GM12864 (cell line): ENCODE measurements at places on chromosomes 16 and 17.

- DNase-seq, result no peak
These were observed 113.1 kb downstream of the SNX29 start for GRCh38 chr16:12089492-12090150.

DNA sequence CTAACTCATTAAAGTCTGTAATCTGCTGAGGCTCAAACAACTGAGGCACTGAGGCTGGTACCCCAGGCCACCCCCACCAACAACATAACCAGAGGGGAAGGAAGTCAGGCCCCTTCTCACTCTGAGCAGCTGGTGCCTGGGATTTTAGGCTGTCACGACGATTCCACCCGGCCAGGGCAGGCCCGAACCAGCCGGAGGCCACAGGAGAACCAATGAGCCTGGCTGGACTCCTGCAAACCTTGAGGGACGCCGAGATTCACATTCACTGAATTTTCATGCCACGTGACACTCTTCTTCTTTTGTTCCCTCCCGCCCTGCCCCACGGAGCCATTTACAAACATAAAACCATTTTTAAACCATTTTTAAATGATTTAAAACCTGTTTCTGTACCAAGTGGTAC lies 48.1 kb downstream of the RPH3AL start:
- DNase-seq, result no peak

DNA sequence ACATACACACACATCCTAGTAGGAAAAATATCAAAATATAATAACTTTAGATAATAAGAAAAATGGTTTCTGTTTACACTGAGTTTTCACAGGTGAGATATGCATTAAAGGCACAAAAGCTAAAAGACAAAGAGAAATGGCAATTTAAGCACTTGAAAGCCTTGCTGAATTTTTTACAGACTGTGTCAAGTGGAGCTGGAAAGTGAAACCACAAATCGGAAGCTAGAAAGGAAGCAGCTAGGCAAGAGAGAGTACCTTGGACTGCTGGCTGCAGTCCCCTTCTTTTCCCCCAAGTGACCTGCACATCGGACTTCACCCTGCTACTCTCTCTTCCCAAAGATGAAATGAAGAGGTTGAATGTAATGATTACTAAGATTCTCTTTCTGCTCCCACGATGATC lies 135.1 kb downstream of the CDH13 start:
- no peak for DNase-seq

- no peak for DNase-seq
These were observed 17.3 kb downstream of the IGFBP4 start for GRCh38 chr17:40460604-40460967.

GRCh38 chr17:63531022-63531965 lies 8.1 kb downstream of the KCNH6 start:
- no peak for DNase-seq

DNA sequence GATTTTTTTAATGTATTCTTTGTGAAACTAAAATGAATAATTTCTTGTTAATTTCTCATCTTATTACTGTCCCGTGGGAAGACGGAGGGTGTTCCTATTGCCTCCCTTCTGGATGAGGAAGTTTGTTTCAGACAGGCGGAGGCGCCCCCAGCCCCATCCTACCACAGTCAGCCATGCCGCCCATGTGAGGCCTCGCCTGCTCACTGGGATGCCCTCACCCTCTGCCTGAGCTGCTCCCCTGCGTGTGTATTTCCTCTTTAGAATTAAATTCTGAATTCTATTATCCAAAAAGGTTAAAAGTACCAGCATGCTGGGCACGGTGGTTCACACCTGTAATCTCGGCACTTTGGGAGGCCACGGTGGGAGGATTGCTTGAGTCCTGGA lies 14.0 kb downstream of the KCTD2 start:
- no peak for DNase-seq

GRCh38 chr16:26111900-26112299 lies 420.1 kb downstream of the HS3ST4 start:
- DNase-seq, result no peak

GRCh38 chr17:77209330-77209748 lies 68.6 kb downstream of the SEC14L1 start:
- no peak for DNase-seq

- no peak for DNase-seq
These were observed 48.6 kb upstream of the MYH10 start for GRCh38 chr17:8679126-8679525.

- no peak for DNase-seq
These were observed 9.7 kb upstream of the ARL2BP start for GRCh38 chr16:57235128-57236021.

DNA sequence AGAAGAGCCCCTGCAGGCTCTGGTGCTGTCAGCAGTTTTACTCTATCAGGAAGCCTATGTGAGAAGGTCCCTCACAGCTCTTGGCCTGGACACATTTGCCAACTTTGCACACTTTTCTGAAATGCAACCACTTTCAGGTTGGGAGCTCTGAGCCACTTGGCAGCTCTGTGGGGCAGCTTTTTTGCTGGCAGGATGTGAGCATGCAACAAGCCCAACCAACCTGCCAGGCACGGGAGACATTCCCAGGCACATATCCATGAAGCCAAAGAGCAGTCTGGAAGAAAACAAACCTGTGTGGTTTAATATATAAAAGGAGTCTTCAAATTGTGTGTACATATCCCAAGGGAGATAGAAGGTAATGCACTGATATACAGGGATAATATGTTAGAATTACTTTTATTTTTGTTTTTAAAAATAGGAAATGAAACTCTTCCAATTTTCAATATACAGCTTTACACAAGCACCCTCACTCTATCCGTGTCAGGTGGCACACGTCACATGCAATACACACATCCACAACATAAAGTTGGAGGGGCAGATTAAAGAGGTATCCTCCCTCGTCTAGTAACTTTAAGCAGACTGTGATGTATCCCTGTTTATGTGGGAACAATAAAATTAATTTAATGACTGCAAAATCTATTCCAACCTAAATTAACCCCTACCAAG lies 57.4 kb upstream of the COX10 start:
- no peak for DNase-seq

GRCh38 chr17:2263183-2264066 lies 40.2 kb downstream of the SMG6 start:
- DNase-seq, result no peak

GRCh38 chr17:40517981-40518380 lies 16.6 kb upstream of the TNS4 start:
- no peak for DNase-seq

DNA sequence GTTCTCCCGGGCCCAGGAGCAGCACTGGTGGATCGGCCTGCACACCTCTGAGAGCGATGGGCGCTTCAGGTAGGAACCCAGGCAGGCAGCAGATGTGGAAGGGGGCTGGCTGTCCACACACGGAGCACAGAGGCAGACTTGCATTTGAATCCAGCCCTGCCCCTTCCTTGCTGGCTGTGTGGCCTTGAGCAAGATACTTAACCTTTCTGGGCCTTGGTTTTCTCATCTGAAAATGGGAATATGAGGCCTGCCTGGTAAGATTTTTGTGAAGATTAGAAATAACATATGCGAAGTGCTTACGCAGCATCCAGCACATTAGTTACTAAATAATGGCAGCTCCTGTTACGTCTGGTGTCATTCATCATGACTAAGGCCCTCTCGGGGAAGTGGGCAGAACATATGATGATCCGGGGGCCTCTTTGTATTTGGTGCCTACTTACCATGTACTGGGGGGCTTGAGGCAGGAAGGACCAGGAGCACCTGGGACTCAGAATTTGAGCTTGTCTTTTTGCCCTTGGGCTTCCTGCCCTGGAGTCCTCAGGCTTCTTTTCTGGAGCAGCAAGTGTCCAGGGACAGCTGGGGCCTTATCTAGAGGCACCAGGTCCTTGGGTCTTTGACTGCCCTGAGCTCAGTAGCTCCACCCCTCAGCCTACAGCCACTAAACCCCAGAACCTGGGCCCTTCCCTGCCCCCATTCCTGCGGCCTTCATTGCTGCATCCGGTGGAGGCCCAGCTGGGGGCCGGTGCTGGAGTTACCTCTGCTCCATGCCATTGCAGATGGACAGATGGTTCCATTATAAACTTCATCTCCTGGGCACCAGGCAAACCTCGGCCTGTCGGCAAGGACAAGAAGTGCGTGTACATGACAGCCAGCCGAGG lies 53.8 kb downstream of the MRC2 start:
- DNase-seq, result no peak

DNA sequence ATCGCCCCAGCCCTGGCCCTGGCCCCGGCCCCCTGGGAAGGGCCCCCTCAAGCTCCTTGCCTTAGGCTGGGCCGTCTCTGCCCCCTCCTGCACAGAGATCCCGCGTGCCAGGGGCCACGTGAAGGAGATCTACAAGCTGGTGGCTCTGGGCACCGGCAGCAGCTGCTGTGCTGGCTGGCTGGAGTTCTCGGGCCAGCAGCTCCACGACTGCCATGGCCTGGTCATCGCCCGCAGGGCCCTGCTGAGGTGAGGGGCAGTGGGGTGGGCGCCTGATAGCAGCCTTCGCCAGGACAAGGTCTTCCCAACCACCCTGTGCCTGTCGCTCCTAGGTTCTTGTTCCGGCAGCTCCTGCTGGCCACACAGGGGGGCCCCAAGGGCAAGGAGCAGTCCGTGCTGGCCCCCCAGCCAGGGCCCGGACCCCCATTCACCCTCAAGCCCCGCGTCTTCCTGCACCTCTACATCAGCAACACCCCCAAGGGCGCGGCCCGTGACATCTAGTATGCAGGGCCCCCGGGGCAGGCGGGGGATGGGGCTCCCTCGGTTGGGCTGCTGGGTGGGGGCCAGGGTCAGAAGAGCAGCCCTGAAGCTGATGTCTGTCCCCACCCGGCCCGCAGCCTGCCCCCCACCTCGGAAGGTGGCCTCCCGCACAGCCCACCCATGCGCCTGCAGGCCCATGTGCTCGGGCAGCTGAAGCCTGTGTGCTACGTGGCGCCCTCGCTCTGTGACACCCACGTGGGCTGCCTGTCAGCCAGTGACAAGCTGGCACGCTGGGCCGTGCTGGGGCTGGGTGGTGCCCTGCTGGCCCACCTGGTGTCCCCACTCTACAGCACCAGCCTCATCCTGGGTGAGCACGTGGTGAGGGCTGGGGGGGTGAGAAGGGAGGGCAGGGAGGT lies 4.5 kb downstream of the ADAD2 start:
- no peak for DNase-seq

DNA sequence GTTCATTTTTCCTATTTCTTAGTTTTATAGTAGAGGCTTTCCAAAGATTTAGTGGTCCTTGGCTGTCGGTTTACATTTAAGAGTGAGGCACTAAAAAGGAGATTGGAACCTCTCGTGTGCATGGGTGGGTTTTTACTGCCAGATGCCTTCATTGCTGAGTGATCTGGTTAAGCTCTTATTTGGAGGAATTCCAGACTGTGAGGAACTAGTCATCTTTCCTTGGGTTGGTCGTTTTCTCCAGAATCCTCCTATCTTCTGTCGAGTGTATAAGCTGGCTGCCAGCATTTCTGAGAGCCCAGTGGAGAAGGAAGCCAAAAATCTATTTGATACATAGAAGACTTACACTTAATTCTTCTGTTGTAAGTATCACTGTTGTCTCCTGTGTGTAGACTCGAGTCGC lies 22.6 kb downstream of the IST1 start:
- no peak for DNase-seq

DNA sequence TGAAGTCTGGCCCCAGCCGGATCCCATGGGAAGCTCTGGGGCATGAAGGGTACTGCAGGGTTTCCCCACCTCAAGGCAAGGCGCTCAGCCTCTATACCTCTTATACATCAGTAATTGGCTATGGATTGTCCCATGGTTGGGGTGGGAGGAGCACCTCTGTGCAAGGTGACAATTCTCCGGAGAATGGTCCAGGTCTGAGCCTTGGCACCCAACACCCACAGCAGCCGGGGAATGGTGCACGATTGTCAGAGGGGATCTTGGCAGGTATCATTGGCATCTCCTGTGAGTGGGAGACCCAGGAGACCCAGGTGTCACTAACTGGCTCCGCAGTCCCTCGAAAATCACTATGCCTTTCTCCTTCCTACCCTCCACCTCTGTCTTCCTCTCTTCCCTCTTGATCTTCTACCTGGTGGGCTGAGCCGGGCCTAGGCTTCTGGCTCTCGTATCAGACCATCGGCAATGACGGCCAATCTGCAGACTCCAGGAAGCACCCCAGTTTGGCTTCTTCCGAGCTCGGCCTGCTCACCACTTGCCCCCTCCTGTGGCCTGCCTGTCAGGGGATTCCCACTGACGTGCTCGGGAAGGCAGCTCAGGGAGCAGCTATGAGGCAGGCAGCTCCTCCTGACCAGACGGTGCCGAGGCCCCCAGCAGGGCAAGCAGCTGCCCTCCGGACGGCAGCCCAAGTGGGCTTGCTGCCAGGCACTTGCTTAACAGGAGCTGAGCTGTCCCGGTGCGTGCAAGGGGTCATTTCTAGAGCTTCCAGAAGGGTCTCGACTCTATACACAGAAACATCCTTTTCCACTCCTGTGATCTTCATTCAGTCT lies 10.0 kb upstream of the CALB2 start:
- DNase-seq, result no peak

GRCh38 chr17:29579866-29580771 lies 9.3 kb downstream of the GIT1 start:
- DNase-seq, result peak; percentile 64

GRCh38 chr16:28482026-28482425 lies 9.8 kb downstream of the CLN3 start:
- DNase-seq, result no peak

- no peak for DNase-seq
These were observed 92.2 kb upstream of the CDH11 start for GRCh38 chr16:65213866-65214595.

- no peak for DNase-seq
These were observed 22.7 kb upstream of the TNFRSF13B start for GRCh38 chr17:16994631-16995030.

GRCh38 chr17:29874931-29875596 lies 55.0 kb downstream of the SSH2 start:
- DNase-seq, result no peak

- peak; percentile 24 for DNase-seq
These were observed 95.7 kb downstream of the ELAC2 start for GRCh38 chr17:12922120-12922519.

- no peak for DNase-seq
These were observed 4.2 kb downstream of the SNN start for GRCh38 chr16:11672206-11673090.

DNA sequence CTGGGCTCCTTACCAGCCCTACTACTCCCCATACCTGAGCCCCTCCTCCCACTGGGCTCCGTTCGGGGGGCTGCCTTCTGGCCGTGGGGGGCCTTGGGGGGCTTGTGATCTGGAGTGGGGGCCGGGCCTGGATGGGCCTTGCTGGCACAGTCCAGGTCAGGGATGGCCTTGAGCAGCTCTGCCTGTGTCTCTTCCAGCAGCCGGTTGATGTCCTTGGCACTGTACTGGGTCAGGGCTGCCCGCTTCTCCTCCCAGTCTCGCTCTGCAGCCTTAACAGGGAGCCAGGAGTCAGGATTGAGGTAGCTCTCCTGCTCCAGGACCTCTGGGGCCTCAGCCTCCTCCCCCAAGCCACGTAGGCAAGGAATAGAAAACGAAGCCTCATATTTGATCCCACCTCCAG lies 54.6 kb downstream of the SRCIN1 start:
- DNase-seq, result no peak

- DNase-seq, result no peak
These were observed 11.8 kb downstream of the ADGRG1 start for GRCh38 chr16:57640185-57640584.
